ENCODE measurements at places on chromosomes 12 and 14. TPM values are rescaled to one million over a fixed set of nuclear protein-coding genes. Genes with fewer than 3 reads are reported as not detected.
A peak's percentile ranks its signal among the peaks of the same experiment; 100 is the strongest.

TAS2R10 gene
- 0.84 TPM for total RNA-seq

ABHD4 gene
- total RNA-seq: 74.1 TPM

AMIGO2 gene
- 16.3 TPM for total RNA-seq

TAS2R50 gene
- total RNA-seq: 3.1 TPM

DDX23 gene
- total RNA-seq: 67.3 TPM

SLC7A8 gene
- total RNA-seq: 0.75 TPM

- H3K27me3 ChIP-seq: peaks cover 15% of the 10 kb centered on the region
- DNase-seq: no peak
- no peaks in the 10 kb centered on the region for H3K36me3 ChIP-seq
- H3K4me3 ChIP-seq: no peak overlapping the region
- no peak overlapping the region for H3K27ac ChIP-seq
Observed at GRCh38 chr12:78269620-78270019, 438.9 kb downstream of the NAV3 start.

DNA sequence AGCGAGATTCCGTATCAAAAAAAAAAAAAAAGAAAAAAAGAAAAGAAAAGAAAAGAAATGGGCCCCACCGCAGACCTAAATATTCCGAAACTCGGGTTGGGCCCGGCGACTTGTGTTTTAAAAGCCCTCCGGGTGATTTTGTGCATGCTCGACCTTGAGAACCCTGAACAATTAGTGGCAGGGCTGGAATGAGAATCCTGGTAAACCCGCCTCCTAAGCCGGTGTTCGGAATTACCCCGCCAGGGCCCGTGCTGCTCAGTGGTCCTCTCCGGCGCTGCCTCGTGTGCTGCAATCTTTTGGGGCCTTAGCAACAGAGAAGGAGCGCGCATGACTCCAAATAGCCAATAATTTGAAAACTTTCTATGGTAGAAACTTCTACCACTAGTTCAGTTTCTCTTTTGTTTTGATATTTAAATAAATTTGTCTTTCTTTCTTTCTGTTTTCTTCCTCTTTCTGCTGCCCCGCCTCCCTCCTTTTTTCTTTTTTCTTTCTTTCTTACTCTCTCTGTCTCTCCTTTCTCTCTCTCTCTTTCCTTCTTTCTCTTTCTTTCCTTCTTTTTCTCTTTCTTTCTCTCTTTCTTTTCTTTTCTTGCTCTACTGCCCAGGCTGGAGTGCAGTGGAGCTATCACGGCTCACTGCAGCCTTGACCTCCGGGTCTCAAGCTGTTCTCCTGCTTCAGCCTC, 1.5 kb upstream of the GALNT6 start:
- H3K27ac ChIP-seq: peak overlapping the region; percentile 79
- no peak for DNase-seq
- H3K4me3 ChIP-seq: peak overlapping the region; percentile 69
- no peaks in the 10 kb centered on the region for H3K27me3 ChIP-seq
- no peaks in the 10 kb centered on the region for H3K36me3 ChIP-seq
- H3K4me1 ChIP-seq: peaks cover 44% of the 10 kb centered on the region

GRCh38 chr14:103848175-103849077, 1.1 kb upstream of the PPP1R13B start:
- no peak overlapping the region for H3K27ac ChIP-seq
- H3K4me1 ChIP-seq: peaks cover 10% of the 10 kb centered on the region
- peaks cover under 1% of the 10 kb centered on the region for H3K36me3 ChIP-seq
- H3K27me3 ChIP-seq: peaks cover 21% of the 10 kb centered on the region
- H3K4me3 ChIP-seq: peak overlapping the region; percentile 64

DNA sequence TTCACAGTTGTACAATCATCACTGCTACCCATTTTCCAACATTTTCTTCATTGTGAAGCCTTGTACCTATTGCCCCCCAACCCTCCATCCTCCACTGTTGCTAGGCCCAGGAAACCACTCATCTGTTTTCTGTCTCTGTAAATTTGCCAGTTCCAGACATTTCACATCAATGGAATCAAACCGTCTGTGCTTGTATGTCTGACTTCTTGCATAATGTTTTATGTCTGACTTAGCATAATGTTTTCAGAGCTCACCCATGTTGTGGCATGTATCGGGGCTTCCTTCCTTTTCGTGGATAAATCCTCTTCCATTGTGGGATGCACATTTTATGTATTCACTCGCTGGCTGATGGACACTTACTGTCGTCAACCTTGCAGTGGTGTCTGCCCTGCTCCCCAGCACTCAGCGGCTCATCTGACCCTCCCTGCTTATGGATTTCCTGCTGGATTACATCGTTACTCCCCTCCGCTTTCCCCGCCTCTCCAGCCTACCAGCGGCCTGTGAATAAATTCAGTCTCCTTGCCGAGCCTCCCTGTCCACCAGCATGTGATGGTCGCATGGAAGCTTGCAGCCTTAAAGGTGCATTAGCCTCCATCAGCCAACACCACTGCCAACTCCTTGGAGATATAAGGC, 727.6 kb upstream of the TMEM132C start:
- DNase-seq: no peak
- no peak overlapping the region for H3K27ac ChIP-seq

DNA sequence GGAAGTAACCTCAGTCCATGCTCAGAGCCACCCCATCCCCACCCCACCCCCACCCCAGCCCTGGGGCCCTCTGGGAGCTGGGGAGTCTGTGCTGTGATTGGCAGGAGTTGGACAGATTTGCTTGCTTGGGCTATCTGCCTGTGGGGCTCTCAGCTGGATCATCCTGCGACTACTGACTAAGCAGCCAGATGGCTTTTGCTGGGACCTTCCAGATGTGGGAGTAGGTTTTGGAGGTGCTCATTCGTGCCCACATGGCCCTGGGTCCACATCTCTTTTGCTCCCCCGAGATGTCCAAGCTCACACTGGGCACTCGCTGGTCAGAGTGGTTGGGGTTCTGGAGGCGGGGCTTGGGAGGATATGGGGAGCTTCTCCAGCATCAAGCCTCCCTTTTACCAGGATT, 138.9 kb downstream of the TSPAN9 start:
- H3K27me3 ChIP-seq: no peaks in the 10 kb centered on the region
- H3K4me1 ChIP-seq: peaks cover 57% of the 10 kb centered on the region
- H3K27ac ChIP-seq: no peak overlapping the region
- peaks cover 12% of the 10 kb centered on the region for H3K36me3 ChIP-seq

- H3K27me3 ChIP-seq: peaks cover 3% of the 10 kb centered on the region
- H3K4me3 ChIP-seq: no peak overlapping the region
- H3K36me3 ChIP-seq: peaks cover 9% of the 10 kb centered on the region
- no peak for DNase-seq
- no peak overlapping the region for H3K27ac ChIP-seq
Observed at GRCh38 chr12:7142809-7143465, 12.8 kb downstream of the CLSTN3 start.

- H3K27me3 ChIP-seq: peaks cover 39% of the 10 kb centered on the region
- peak within 1 kb of the TSS; percentile 73 for H3K4me3 ChIP-seq
- no peaks in the 10 kb centered on the region for H3K36me3 ChIP-seq
- DNase-seq: no peak
Observed at GRCh38 chr14:88323086-88323522, at the start of gene KCNK10. Gene KCNK10, minus strand, starts transcription at chr14:88323269. Its CDS starts 471 bp downstream, at chr14:88322798.

Data from osteocyte (in vitro differentiated cells).